Astrocyte (in vitro differentiated cells and primary cell): ENCODE measurements at places on chromosomes 1 and 21. TPM values are rescaled to one million over a fixed set of nuclear protein-coding genes. Genes with fewer than 3 reads are reported as not detected.
A peak's percentile ranks its signal among the peaks of the same experiment; 100 is the strongest.

DNA sequence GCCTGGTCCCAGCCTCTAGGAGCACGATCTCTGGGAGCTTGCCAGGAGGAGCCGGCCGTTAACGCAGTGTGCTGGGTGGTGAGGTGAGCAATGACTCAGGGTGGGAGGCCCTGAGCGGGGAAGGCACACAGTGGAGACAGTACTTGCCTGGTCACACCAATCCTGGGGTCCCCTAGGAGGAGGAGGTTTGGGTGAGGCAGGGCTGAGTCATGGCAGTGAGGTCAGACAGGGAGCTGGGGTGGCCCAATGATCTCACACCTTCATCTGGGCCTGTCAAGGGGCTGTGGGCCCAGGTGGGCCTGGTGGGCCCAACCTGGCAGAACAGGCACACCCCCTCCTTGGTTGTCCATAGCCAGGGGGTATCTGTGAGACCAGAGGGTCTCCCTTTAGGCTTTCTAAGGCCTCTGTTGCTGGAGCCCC lies 8.6 kb upstream of the EDN2 start:
- DNase-seq = peak; percentile 91

DNA sequence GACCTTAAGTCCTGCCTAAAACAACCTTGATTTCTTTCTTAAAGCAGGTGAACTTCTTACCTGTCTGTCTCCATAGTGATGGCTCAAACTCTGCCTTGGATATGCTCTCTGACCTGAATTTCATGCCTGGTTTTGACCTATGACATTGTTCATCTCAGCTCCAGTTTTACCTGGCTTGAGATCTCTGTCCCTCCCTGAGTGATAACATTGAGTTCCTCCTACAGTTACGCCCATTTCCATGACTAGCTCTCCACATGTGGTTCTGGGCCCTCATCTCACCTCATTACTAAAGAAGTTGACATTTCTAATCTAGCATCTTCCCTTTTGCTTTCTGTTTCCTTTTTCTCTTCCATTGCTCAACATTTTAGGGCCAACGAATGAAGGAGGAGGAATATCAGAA lies 233.1 kb downstream of the HHIPL2 start:
- no peak for DNase-seq

DNA sequence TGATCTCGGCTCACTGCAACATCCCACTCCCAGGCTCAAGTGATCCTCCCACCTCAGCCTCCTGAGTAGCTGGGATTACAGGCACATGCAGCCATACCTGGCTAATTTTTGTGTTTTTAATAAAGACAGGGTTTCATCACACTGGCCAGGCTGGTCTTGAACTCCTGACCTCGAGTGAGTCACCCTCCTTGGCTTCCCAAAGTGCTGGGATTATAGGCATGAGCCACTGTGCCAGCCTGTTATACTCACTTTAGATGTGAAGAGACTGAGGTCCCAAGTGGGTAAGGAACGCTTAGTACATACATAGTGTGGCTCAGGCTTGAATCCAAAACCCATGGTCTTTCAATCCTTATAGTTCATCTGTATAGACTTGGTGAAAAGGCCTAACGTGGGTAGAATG lies 63.7 kb upstream of the EPS8L3 start:
- DNase-seq = no peak

Gene KIF17
- total RNA-seq = 2.2 and 2.3 TPM in 2 replicates

Gene LDLRAP1
- 7.9 and 8.0 TPM in 2 replicates for total RNA-seq

GRCh38 chr1:147853391-147853790 lies 49.2 kb upstream of the GJA8 start:
- DNase-seq = peak; percentile 44

DNA sequence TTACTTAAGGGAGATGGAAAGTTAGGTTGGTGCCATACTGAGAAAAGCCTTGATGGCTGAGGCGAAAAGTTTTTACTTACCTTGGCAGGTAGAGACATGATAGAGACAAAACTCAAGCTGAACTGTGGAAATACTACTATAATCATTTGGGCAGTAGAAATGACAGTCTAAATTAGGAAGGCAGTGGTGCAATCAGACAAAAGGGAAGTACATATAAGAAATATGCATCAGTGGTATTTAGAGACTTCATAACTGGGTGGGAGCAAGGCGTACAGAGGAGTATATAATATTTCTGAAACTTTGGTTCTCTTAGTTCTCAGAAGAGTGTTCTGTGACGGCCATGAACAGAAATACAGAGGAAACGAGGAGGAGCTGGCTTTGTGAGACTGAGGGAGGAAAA lies 2.4 kb upstream of the CEP350 start:
- DNase-seq = no peak

- peak; percentile 86 for DNase-seq
Measured at GRCh38 chr1:92949937-92950817, 11.1 kb downstream of the DIPK1A start.

GRCh38 chr21:16070207-16070651 lies 340.4 kb downstream of the USP25 start:
- DNase-seq = peak; percentile 75

Gene FAM177B
- not detected in 2 replicates for total RNA-seq

Gene SYCP1
- total RNA-seq = not detected in 2 replicates

GRCh38 chr1:84103197-84103992 lies 40.7 kb upstream of the PRKACB start:
- DNase-seq = peak; percentile 96

- peak; percentile 42 for DNase-seq
Measured at GRCh38 chr1:184973272-184974055, 844 bp downstream of the NIBAN1 start.

- DNase-seq = no peak
Measured at GRCh38 chr1:230757856-230758708, 10.9 kb downstream of the CAPN9 start.

Gene FCAMR
- total RNA-seq = not detected in 2 replicates

DNA sequence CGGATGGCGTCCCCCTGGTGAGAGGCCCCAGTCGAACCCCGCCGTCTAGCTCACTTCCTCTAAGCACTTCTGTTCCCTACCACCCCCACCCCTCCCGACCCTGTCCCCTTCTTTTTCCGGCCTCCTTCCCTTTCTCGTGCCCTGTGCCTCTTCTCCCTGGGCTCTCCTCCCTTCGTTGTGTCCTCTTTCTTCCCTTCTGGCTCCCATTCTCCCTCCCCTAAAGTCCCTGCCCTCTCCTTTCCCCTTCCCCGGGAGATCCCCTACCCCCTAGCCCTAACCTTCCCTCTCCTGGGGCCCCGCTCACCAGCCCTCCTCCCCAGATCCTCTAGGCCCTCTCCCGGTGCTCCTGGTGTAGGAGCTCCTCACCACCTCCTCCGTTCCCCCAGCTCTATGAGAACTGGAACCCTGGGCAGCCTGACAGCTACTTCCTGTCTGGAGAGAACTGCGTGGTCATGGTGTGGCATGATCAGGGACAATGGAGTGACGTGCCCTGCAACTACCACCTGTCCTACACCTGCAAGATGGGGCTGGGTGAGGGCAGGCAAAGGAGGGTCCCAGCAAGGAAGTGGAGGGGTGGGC lies 15.9 kb downstream of the BCAN start:
- no peak for DNase-seq

DNA sequence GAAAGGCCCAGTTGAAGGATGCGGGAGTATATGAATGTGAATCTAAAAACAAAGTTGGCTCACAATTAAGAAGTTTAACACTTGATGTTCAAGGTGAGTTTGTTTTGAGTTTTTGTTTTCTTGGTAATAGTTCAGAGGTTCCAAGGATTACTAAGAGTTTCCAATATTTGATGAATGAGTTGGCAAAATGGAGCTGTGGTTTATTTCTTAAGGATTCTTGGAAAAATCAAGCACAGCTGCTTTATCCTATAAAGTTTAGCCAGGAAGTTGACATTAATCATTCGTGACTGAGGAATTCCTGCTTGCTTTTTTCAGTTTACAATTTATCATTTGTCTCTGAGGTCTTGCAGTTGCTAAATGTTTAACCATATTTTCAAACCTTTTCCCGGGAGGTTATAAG lies 15.1 kb downstream of the VCAM1 start:
- peak; percentile 97 for DNase-seq

Gene RAP1GAP
- 3.2 and 5.4 TPM in 2 replicates for total RNA-seq

DNA sequence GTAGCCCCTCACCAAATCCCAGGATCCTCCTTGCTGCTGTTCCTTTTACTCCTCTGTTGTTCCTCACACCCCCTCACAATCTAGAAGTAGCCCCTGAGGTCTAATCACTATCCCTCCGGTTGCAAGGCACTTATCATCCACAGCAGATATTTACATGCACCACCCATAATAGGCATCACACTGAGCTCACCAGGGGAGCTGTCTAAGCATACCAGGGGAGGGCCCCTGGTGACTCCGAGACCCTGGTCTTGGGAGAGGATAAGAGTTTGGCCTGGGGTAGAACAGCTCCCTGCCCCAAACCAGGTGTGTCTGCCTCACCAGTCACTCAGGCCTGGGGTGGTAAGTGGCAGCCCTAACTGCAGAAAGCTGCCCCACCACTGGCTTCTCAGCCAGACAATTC lies 37.3 kb upstream of the ZC3H12A start:
- DNase-seq = no peak

DNA sequence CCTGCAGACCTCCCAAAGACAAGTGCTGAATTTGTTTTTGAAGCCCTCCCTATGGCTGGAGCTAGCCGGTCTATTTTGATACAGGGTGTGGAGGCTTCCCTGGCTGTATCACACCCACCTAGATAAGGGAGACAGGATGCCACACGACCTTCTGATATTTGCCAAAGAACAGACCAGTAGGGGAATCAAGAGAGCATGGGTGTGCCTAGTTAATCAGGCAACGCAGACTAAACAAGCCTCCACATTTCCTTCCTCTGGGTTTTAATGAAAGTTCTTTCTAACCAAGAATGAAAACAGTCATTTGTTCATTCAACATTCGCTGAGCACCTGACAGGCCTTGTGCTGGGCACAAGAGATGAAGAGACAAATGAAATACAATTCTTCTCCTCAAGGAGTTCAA lies 446.8 kb downstream of the PLPP3 start:
- DNase-seq = no peak

DNA sequence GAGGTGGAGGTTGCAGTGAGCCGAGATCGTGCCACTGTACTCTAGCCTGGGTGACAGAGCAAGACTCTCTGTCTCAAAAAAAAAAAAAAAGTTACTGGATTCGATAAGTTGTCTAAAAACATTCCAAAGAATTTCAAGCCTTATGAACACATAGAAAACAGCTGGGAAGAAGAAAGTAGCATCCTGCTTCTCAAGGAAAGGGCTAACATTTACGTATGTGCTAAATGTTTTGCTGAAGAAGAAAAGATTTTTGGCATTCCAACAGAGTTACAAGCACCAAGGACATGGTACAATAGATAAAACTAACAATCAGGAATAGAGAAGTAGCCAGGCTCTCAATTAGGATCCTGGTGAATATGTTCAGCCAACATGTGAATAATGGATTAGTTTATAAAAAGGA lies 69.8 kb downstream of the HFM1 start:
- no peak for DNase-seq

Gene LRRC38
- not detected in 2 replicates for total RNA-seq

GRCh38 chr1:246383239-246383589 lies 123.9 kb downstream of the SMYD3 start:
- no peak for DNase-seq

Gene HSD3B2
- not detected in 2 replicates for total RNA-seq

- peak; percentile 13 for DNase-seq
Measured at GRCh38 chr21:42187976-42188653, 30.8 kb upstream of the ABCG1 start.
